Right renal cortex interstitium (tissue), 3 donors: ENCODE measurements at places on chromosomes 2 and 18.

- DNase-seq: no peak
Measured at GRCh38 chr2:220182790-220183189, 555.4 kb downstream of the SLC4A3 start.

GRCh38 chr2:173160618-173161017 lies 85.0 kb downstream of the MAP3K20 start:
- no peak for DNase-seq

DNA sequence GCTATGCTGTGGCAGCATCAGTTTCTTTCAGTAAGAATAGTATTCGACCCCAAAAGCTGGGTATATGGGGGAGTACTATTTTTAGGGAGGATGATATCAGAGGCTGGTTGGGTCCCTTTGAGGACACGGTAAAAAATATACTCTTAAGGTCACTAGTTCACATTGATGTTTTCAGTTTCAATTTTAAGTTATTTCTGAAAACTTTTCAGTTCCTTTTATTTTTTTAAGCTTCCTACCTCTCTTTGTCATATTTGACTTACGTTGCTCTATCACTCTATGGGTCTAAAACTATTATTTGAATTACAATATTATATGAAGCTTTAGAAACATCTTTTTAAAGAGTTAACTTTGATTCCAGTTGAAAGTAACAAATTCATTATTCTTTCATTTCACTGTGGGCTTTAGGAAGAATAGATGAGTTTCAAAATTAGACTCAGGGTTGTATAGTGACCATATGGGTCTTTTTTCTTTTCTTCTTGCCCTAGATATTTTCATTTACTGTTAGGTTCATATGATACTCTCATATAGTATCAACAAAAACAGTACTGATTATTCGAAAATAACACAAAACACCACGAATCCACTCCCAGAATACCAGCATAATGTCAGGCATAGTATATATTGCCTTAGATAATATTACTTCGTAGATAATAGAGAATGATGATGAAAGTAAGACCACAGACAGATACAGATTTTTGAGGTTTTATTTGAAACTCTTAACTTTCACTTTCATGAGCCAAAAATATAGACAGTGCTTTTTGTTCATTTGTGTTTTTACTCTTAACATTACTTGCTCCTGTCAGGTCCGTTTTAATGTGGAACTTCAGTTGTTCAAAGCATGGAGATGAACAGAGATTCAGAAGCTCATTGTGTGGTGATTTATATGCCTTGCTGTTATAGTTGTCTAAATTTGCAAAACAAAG lies 9.8 kb downstream of the RMDN2 start:
- DNase-seq: no peak

DNA sequence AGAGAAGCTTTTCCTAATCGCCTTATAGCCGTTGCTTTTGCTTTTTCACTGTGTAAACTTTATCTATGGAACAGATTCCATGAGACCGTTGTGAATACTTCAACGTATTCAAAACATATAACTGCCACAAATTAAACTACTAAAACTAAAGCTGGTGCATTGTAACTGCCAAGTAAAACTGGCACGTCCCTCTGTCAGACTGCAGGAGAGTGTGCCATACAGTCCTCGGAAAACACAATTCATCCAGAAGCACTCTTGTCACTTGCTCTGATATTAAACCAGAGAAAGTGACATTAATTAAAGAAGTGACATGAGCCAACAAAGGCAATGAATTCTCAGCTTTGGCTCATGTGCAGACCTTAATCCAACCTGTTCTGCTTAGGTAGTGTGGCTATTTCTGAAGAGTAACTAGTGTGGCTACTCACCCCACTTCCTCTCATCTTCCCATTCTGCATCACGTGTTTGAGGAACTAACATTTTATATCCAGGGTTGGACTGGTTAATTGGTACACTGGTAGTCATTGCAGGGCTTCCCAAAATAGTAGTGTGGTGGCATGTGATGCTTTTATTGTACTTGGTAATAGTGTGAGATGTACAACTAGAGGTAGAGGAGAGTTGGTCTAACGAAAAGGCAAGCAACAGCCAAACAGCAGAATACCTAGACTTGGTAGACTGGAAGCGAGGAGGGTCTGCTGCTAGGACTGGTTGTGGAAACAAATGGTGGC lies 9.7 kb downstream of the VRK2 start:
- no peak for DNase-seq

- DNase-seq: no peak
Measured at GRCh38 chr2:44203542-44203941, 34.9 kb downstream of the PPM1B start.

- no peak for DNase-seq
Measured at GRCh38 chr2:74619651-74620297, 28.4 kb downstream of the M1AP start.

DNA sequence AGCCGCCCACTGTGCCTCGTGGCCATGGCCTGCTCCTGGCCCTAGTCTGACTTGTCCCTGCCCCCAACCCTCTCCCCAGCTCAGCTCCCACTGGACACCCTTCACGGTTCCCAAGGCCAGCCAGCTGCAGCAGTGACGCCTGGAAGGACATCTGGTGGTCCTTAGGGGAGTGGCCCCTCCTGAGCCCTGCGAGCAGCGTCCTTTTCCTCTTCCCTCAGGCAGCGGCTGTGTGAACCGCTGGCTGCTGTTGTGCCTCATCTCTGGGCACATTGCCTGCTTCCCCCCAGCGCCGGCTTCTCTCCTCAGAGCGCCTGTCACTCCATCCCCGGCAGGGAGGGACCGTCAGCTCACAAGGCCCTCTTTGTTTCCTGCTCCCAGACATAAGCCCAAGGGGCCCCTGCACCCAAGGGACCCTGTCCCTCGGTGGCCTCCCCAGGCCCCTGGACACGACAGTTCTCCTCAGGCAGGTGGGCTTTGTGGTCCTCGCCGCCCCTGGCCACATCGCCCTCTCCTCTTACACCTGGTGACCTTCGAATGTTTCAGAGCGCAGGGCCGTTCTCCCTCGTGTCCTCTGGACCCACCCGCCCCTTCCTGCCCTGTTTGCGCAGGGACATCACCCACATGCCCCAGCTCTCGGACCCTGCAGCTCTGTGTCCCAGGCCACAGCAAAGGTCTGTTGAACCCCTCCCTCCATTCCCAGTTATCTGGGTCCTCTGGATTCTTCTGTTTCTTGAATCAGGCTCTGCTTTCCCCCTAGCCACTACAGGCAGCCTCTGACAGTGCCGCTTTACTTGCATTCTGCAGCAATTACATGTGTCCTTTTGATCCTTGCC lies 35.8 kb downstream of the ANO7 start:
- no peak for DNase-seq

- no peak for DNase-seq
Measured at GRCh38 chr2:26838121-26838906, 9.6 kb upstream of the DPYSL5 start.

- DNase-seq: no peak
Measured at GRCh38 chr2:134899204-134899603, 19.4 kb upstream of the CCNT2 start.

DNA sequence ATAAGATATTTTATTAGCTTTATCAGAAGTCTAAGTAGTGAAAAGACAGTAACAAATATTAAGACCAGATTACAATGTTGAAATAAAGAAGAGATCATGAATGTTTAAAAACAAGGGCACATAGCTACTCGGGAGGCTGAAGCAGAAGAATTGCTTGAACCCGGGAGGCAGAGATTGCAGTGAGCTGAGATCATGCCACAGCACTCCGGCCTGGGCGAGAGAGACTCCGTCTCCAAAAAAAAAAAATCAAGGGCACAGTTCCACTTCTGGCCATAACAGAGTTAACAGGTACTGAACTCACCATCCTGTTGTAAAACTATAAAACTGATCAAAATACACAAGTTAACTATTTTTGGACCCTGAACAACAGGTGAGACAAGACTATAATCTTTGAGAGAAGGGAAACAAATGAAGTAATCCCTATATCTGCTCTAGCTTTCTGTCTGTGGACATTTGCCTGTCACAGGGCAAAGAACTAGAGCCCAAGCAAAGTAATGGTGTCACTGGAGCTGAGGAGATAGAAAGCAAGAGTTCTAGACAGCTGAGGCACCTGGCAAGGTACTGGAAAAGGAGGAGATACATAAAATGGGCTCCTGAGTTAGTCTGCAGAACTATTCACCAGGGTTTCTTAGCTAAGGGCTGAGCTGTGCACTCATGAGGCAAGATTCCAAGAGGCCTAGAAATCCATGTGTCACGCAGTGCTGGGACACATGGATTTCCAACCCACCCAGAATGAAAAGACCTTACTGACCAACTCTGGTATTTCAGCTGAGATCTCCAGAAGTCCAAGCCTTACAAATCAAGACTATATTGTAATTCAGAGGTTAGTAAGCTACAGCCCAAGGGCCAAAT lies 15.2 kb downstream of the MMADHC start:
- DNase-seq: no peak

GRCh38 chr18:3710712-3711301 lies 260.8 kb downstream of the TGIF1 start:
- no peak for DNase-seq

GRCh38 chr2:133600266-133600928 lies 32.1 kb upstream of the NCKAP5 start:
- no peak for DNase-seq

- DNase-seq: no peak
Measured at GRCh38 chr2:98334439-98335078, 11.7 kb upstream of the CNGA3 start.

DNA sequence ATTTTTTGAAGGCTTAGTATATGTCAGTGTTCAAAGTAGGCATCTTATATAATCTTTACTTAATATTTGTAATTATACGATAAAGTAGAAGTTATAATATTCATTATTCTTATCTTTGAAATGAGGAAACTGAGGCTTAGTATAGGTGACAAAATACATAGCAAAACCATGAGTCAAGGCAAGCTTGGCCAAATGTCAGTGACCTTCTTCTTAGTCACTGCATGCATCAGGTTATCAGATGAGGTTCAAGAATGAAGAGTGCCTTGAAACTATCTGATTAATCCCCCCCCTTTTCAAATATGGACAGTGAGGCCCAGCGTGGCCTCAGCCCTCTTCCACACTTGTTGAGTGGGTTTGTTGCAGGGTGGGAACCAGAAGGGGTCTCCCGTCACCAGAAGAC lies 59.3 kb downstream of the PMAIP1 start:
- DNase-seq: no peak

- no peak for DNase-seq
Measured at GRCh38 chr2:68784188-68784587, 49.6 kb downstream of the ARHGAP25 start.

DNA sequence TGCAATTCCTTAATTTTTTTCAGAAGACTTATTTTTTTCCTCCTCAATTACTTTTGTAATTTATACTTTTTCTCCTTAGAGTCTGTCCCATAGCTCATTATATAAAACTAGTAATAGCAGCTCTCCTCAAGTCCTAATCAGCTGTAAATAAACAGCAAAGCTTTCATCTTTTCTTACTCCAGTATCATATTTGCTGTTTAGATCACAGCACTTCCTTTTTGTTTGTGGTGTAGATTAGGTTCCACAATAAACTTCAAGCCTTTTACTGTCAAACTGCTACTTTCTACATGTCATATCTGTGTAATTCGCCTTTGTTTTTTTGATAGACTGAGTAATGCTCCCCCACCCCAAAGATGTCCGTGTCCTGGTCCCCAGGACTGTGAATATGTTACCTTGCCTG lies 25.5 kb downstream of the GCG start:
- no peak for DNase-seq

DNA sequence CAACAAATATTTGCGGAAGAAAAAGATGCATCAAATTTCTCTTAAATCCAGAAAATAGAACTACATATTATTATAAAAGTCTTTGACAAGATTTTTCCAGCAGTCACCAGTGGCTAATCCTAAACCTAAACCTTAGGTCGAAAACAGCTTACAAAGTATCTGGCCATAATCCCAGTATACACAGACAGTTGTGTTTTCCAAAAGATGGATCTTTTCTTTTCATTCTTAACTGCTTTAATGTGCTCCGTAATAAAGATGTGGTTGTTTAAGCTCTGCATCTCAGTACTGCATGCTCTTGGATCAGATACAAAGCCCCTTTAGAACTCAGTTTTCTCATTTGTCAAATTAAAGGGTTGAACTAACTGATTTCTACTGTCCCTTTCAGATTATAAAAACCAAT lies 247.8 kb downstream of the TXNL1 start:
- no peak for DNase-seq

GRCh38 chr18:34709104-34709503 lies 994 bp upstream of the DTNA start:
- no peak for DNase-seq

GRCh38 chr18:31209041-31209440 lies 46.4 kb upstream of the DSC1 start:
- no peak for DNase-seq

DNA sequence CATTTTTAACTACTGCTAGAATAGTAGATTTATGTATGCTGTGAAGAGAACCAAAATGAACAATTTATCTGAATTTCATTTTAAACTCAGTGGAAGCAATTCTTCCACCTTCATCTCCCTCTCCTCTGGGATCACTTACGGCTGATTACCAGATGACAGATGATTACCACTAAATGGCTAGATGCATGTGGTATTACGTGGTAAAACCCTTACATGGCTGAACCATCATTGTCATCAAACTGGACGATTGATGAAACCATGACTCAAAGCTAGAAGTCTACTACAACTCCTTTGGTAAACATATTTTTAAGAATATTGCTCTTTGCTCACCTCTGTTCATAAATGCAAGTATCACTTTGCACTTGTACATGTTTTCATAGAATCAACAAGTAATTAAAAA lies 48.5 kb upstream of the DOCK10 start:
- DNase-seq: no peak

- no peak for DNase-seq
Measured at GRCh38 chr18:77457681-77458080, 208.0 kb downstream of the GALR1 start.

DNA sequence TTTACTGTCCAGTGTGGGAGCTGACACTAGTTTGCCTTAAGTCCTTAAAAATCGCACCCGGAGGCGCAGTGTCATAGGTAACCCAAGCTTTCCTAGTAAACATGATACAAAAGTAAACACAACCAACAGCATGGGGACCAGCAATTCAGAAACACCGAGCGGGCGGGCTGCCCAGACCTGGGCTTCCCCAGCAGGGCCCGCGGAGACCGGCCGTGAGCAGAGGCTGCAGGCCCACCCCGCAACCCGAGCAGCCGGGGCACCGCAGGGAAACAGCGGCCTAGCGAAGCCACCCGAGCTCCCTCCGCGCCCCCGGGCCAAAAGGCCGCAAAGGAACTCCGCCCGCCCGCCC lies 296 bp downstream of the TTC21B start:
- peak; percentile 33 for DNase-seq

DNA sequence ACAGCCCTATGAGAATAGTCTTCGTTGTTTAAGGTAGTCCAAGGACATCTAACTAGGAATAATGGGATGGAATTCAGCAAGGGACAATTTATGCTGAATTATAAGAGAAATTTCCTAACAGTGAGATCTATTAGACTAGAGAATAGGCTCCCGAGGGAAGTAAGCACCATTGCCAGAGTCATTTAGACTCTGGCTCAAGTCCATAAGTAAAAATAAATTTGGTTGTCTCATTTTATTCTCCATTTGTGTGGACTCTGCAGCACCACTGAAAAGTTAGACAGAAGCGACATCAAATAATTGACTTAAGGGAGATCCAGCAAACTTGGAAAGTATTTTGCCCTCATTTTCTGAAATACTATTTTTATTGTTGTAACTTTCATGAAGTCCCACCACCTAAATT lies 129.3 kb upstream of the SMIM21 start:
- no peak for DNase-seq
